Suprapubic skin (tissue), 4 donors: ENCODE measurements at places on chromosomes 2 and 18. TPM values are rescaled to one million over a fixed set of nuclear protein-coding genes. Genes with fewer than 3 reads are reported as not detected.

- no peak overlapping the region for H3K27ac ChIP-seq
- no peaks in the 10 kb centered on the region for H3K27me3 ChIP-seq
- H3K36me3 ChIP-seq = no peaks in the 10 kb centered on the region
- no peak overlapping the region for H3K4me3 ChIP-seq
- no peaks in the 10 kb centered on the region for H3K4me1 ChIP-seq
These were observed 1287.8 kb upstream of the TMEFF2 start for GRCh38 chr2:193482557-193482956.

DNA sequence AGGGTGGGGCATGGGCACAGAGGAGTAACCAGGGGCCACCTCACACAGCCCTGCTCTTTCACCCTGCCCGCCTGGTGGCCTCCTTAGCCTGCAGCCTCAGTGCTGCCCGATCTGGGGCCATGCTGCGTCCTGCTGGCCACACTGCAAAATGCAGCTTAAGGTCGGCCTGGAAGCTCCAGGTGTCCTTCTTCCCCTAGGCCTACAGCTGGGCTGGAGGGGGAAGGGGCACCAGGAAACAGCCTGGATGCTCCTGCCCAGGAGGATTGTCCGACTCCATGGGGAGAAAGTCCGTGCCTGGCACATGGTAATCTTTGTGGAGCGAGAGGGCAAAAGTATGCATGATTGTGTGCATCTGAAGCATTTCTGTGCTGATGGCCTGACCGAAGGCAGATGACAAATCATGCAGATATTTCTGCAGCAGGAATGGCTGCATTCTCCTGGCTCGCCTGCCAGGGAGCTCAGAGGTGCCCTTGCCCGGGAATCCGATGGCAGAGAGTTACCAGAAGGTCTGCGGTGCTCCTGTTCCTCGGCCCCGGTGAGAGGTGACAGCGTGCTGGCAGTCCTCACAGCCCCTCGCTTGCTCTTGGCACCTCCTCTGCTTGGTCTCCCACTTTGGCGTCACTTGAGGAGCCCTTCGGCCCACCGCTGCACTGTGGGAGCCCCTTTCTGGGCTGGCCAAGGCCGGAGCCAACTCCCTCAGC lies 12.8 kb upstream of the ALPP start:
- DNase-seq = peak; percentile 66
- peaks cover 14% of the 10 kb centered on the region for H3K27me3 ChIP-seq
- no peak overlapping the region for H3K27ac ChIP-seq
- H3K4me1 ChIP-seq = no peaks in the 10 kb centered on the region

GRCh38 chr2:30252723-30253701 lies 21.7 kb downstream of the LBH start:
- H3K27ac ChIP-seq = peak overlapping the region; percentile 8
- peaks cover 28% of the 10 kb centered on the region for H3K4me1 ChIP-seq
- H3K27me3 ChIP-seq = no peaks in the 10 kb centered on the region
- DNase-seq = peak; percentile 58
- H3K4me3 ChIP-seq = no peak overlapping the region

PSMD14 gene
- total RNA-seq = 21.1 TPM

GRCh38 chr2:210195101-210195852 lies 24.1 kb upstream of the KANSL1L start:
- H3K4me1 ChIP-seq = peaks cover 4% of the 10 kb centered on the region
- peak overlapping the region; percentile 1 for H3K4me3 ChIP-seq
- H3K27ac ChIP-seq = no peak overlapping the region
- no peak for DNase-seq
- no peaks in the 10 kb centered on the region for H3K36me3 ChIP-seq

DLX1 gene
- 1.6 TPM for total RNA-seq

- no peak overlapping the region for H3K4me3 ChIP-seq
- no peaks in the 10 kb centered on the region for H3K27me3 ChIP-seq
- H3K4me1 ChIP-seq = peaks cover 39% of the 10 kb centered on the region
- H3K27ac ChIP-seq = no peak overlapping the region
- no peaks in the 10 kb centered on the region for H3K36me3 ChIP-seq
These were observed 79.7 kb downstream of the EHBP1 start for GRCh38 chr2:62785216-62785615.

CNTNAP5 gene
- not detected for total RNA-seq

GRCh38 chr2:317501-318424 lies 29.9 kb upstream of the ALKAL2 start:
- DNase-seq = no peak
- no peaks in the 10 kb centered on the region for H3K36me3 ChIP-seq
- H3K27me3 ChIP-seq = peaks cover 3% of the 10 kb centered on the region
- no peaks in the 10 kb centered on the region for H3K4me1 ChIP-seq
- H3K4me3 ChIP-seq = no peak overlapping the region

- no peak overlapping the region for H3K4me3 ChIP-seq
- H3K27me3 ChIP-seq = no peaks in the 10 kb centered on the region
- peaks cover 30% of the 10 kb centered on the region for H3K36me3 ChIP-seq
- no peak overlapping the region for H3K27ac ChIP-seq
- H3K4me1 ChIP-seq = no peaks in the 10 kb centered on the region
These were observed 95.3 kb upstream of the NFATC1 start for GRCh38 chr18:79300413-79300812.

POTEI gene
- not detected for total RNA-seq

EPB41L3 gene
- 37.0 TPM for total RNA-seq

DNA sequence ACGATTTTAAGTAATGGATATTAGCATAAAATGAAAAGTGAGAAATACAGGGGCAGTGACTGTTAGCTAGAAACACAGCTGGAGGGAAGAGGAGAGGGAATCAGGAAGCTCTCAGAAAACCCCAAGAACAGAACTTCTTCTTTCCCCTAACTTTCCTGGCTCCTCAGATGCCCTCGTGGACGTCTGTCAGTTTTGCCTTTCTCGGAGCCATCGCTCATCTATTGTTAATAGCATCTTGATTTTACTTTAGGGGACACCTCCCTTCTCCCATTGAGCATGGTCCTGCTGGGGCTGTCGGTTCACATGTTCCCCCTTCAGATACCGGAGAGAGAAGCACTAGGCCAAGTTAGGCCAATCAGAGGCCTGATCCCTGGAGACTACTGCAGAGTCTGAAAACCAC lies 2.3 kb upstream of the PLEK start:
- H3K27me3 ChIP-seq = no peaks in the 10 kb centered on the region
- no peak overlapping the region for H3K4me3 ChIP-seq
- no peaks in the 10 kb centered on the region for H3K4me1 ChIP-seq
- no peak overlapping the region for H3K27ac ChIP-seq
- DNase-seq = no peak

DCDC2C gene
- not detected for total RNA-seq

GAL3ST2 gene
- not detected for total RNA-seq

UGT1A5 gene
- 1.5 TPM for total RNA-seq

DNA sequence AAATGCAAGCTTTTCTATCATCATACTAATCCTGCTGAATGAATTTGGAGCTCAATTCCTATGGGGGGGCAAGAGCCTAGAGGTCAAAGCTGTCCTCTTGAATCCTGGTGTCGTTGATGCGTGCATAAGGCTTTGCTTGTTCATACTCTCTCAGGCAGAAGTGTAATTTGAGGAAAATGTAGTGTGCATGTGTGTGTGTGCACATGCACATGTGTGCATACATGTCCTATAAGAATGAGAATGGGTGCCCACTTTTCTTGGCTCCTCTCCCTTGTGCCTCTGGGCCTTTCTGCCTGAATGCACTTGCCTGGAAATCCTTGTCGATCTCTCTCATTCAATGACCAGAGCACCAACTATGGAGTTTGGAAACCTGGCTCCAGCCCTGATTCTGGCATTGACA lies 28.5 kb upstream of the C18orf32 start:
- H3K4me1 ChIP-seq = no peaks in the 10 kb centered on the region
- H3K27ac ChIP-seq = no peak overlapping the region
- no peaks in the 10 kb centered on the region for H3K36me3 ChIP-seq
- no peak overlapping the region for H3K4me3 ChIP-seq

DNA sequence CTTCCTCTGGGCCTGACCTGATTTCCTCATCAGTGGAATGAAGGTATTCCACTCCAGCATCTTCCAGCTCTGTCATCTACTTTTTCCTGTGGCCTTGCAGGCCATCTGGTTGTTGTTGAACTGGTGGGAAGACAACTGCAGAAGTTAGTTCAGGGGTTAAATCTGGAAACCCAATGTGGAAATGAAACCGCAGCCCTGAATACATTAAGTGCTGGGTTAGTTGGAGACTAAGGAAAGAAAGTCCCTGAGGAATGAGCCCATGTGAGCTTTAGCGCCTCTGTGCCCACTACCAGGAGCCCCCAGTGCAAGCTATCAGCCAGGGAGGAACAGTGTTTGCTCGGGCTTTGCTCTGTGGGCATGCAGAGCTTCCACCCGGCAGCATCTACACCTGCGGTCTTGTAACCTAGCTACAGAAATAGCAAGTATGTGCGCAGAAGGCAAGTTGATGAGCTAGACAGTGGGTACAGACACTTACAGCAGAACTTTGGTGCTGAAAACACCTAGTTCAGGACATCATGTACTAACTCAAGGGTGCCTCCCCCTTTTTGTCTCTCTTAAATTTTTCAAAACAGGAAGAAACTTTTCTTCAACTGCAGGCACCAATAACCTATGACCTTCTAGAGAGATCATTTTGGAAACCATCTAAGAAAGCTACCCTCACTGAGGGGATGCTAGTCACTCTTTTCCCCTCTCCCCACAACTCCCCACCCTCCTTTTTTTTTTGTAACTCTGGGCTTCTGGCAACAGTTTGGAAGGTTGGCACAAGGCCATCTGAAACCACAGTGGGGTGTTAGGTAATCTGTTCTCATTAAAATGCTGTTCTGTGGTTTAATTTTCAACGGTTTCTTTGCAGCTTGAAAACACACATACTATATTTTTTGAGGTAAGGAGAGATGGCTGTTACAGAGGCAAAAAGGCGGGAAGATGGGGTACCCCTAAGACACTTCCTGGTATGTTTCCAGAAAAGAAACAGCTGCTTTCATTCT lies 18.3 kb upstream of the CXCR4 start:
- peak overlapping the region; percentile 66 for H3K27ac ChIP-seq
- no peaks in the 10 kb centered on the region for H3K4me1 ChIP-seq
- no peaks in the 10 kb centered on the region for H3K27me3 ChIP-seq
- no peaks in the 10 kb centered on the region for H3K36me3 ChIP-seq
- H3K4me3 ChIP-seq = no peak overlapping the region
- no peak for DNase-seq

- no peak for DNase-seq
- H3K27ac ChIP-seq = no peak overlapping the region
- H3K36me3 ChIP-seq = no peaks in the 10 kb centered on the region
- H3K4me1 ChIP-seq = peaks cover 18% of the 10 kb centered on the region
- no peak overlapping the region for H3K4me3 ChIP-seq
These were observed 56.9 kb downstream of the SETBP1 start for GRCh38 chr18:44737623-44738022.

DNA sequence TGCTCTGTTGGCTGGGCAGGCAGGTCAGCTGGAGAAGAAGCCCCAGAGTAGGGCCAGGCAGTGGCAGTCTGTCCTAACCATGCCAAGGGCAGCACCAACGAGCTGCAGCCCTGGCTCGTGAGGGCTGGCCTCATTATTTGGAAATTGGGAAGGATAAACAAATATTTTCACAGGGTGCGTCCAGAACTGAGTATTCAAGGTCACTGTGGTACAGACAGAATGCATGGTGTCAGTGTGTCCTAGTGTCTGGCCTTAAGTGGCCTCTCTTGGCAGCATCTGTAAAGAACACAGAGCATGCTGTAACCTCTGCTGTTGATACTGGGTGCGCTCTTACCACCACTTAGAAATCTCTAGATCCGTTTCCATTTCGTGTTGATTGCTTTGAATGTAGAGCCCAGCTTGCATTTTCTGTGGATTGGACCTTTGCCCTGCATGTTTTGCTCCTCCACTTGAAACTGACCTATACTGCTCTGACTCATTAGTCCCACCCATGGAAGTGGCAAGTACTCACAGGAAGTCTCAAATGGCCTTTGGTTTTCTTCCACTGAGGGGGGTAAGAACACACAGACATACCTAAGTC lies 88.2 kb downstream of the GREB1L start:
- H3K4me3 ChIP-seq = no peak overlapping the region
- H3K4me1 ChIP-seq = peaks cover 3% of the 10 kb centered on the region
- H3K27me3 ChIP-seq = no peaks in the 10 kb centered on the region
- no peaks in the 10 kb centered on the region for H3K36me3 ChIP-seq
